ENCODE measurements at places on chromosomes 7 and 10. TPM values are rescaled to one million over a fixed set of nuclear protein-coding genes. Genes with fewer than 3 reads are reported as not detected.

DNA sequence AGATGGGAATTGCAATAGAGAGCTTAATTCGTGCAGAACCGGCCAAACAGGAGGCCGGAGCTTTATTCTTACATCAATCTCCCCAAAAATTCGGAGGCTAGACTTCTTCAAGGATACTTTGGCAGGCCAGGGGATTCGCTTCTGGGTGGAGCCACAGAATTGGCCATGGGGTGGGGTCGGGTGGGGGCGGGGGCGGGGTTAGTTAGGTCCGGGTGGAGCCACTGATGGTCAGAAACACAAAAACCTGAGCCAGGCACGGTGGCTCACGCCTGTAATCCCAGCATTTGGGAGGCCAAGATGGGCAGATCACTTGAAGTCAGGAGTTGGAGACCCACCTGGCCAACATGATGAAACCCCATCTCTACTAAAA, 87.5 kb downstream of the SEPTIN14 start:
- no peak for DNase-seq

DNA sequence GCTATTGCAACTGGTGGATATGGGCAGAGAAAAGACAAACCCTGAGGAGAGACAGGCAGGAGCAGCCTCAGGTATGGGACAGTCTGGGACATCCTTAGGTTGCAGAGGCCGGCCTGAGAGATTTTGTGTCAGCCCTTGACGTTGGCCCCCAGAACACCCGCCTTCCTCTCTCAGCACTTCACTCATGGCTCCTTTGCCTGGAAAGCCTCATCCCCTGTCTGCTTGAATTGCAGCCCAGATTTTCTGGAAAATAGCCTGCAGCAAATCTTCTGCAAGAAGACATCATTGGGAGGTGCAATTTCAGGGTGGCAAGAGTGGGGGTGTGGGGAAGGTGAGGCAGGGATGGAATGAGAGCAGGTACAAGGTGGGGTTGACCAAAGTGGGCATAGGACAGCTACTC, 2.2 kb upstream of the FRMD4A start:
- no peak for DNase-seq

Gene GTPBP10
- 15.0 TPM for total RNA-seq

GRCh38 chr7:50664461-50664922, 99.3 kb upstream of the DDC start:
- peak; percentile 84 for DNase-seq

Gene IL6
- total RNA-seq, result 18.7 TPM

Gene FKBP6
- total RNA-seq, result not detected

Gene ADAMTS14
- total RNA-seq, result 0.97 TPM

DNA sequence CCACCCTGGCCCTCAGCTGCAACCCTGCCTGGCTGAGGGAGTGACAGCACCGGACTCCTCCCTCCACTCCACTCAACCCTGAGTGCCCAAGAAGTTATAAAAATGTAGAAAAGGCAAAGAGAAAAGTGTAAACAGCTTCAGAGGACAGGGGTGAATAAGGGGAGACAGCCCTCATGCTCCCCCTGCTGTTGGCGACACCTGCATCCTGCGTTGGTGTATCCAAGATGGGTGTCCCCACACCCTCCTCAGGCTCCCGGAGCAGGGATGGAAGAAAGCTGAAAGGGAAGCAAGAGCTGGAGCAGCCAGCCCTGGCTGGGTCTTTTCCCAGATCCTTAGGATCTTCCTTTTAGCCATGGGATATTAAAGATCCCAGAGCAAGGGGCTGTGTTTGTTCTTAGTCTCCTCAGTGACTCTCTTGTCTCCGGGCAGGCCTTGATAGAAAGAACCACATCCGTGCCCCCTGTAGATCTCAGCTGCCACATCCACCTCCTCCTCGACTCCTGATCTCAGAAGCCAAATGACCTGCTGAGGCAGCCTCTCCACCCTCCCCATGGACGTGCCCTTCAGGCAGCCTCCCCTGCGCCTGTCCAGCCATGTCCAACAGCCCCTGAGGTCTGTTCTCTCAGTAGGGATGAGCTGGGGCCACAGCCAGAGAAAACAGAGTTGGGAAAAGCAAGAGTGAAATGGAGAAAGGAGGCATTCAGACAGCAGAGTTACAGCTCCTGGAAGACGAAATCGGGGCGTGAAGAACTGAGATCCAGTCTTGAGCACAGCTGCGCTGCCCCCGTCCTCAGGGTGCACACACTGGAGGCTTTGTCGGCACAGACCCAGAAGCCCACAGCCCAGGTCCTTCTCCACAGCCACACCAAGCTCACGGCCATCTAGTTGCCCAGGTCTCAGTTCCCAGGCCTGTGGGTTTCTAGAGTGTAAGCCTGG, 6.8 kb downstream of the FAM131B start:
- DNase-seq, result no peak

DNA sequence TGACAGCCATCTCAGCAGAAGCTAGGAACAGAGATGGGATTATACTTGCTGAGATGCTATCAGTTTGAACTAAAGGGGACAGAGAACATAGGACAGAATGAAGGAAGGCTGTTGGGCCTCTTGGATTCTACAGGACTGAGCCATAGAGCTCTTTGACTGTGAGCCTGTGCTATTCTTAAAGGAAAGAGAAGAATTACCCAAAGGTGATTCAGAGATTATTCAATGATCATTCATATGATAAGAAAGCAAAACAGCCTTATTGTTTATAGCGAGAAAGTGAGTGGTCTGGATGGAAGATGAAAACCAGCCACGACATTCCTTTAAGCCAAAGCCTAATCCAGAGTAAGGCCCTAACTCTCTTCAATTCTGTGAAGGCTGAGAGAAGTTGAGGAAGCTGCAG, 69.7 kb upstream of the NEUROD6 start:
- DNase-seq, result no peak

Gene SORBS1
- total RNA-seq, result 1.2 TPM

Gene PIK3CG
- total RNA-seq, result not detected

Gene ASNS
- total RNA-seq, result 107 TPM

Gene COMTD1
- total RNA-seq, result 12.6 TPM

Gene C10orf62
- total RNA-seq, result not detected

Gene NXPH1
- not detected for total RNA-seq

DNA sequence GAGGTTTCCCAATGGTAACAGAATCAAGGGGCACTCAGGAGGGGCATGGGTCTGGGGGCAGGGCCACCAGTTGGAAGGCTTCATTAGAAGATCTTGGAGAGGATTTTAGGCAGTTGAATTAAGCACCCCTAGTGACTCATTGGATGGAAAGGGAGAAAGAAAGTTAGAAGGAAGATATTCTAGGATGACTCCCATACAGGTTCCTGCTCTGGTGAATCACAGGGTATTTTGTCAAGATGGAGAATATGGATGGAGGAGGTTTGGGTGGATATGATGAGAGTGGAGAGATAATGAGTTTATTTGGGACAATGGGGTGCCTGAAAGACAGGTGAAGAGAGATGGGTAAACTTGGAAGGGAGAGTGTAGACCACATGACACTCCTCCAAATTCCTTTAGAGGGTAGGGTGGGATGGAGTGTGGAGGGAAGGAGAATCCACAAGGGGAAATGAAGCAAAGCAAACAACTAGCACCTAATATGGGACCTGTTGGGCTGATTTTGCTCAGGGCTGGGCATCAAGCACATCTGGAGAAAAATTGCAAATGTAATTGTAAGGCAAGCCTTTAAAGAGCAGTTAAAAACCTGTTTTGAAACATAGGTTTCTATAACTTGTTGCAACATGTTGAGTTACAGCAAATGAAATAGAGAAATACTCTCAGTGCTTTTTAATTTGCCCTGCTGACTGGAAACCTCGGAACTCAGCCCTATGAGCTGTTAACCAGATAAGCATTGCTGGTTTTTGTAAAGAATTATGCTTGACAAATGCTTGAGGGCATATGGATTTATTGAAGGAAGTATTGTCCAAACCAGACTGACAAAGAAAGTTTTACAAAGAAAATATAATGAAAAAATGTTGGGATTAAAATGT, 2.9 kb upstream of the ENTPD7 start:
- peak; percentile 13 for DNase-seq

GRCh38 chr7:48279420-48279819, 108.2 kb downstream of the ABCA13 start:
- DNase-seq, result no peak

- peak; percentile 30 for DNase-seq
Measured at GRCh38 chr7:65980478-65981250, 1.3 kb downstream of the GUSB start.

All from GM23248 (cell line).